ENCODE measurements at places on chromosomes 1 and 21.

DNA sequence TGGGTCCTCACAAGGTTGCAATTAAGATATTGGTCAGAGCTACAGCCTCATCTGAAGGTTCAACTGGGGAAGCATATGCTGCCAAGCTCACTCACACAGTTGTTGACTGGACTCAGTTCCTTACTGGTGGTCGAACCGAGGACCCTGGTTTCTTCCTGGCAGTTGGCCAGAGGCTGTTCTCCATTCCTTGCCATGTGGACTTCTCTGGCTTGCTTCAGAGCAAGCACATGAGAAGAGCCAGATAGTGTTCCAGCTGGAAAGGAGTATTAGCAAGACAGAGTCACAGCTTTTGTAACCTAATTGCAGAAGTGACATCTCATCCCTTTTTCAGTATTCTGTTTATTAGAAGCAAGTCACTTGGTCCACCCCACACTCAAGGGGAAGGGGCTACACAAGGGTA lies 23.6 kb downstream of the POU2F1 start:
- no peak for DNase-seq

GRCh38 chr1:212621043-212621948 lies 12.7 kb downstream of the ATF3 start:
- DNase-seq: no peak

DNA sequence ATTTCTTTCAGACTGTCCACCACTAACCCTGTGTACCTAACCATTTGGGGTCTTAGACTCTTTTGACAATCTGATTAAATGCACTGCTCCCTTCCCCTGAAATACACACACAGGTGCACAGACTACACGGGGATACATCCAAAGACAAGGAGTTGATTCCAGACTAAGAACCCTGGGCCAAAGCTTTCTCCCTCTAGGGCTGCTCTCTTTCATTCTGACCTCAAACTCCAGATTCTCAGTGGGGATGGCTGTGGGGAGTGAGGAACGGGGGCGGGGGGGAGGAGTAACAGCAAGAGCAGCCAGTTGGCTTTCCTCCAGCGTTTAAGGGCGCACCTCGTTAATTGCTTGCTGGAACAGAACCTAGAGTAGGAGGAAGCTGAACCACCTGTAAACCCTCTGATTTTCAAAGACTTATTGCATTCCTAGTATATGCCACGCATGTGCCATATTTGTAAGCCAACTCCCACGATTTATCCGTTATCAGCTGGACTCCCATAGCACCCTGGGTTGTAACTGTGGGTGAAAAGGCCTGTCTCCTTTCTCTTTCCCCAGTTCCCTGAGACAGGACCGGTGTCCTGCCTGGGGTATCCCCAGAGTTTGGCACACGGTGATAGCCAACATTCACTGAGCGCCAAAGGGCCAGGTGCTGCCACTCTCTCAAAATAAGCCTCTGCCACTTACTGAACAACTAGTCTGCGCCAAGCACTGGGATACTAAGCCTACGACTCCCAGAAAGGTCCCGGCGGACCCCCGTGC lies 920 bp downstream of the MTHFR start:
- DNase-seq: peak; percentile 38

GRCh38 chr1:158457246-158457645 lies 4.4 kb upstream of the OR10K1 start:
- no peak for DNase-seq

DNA sequence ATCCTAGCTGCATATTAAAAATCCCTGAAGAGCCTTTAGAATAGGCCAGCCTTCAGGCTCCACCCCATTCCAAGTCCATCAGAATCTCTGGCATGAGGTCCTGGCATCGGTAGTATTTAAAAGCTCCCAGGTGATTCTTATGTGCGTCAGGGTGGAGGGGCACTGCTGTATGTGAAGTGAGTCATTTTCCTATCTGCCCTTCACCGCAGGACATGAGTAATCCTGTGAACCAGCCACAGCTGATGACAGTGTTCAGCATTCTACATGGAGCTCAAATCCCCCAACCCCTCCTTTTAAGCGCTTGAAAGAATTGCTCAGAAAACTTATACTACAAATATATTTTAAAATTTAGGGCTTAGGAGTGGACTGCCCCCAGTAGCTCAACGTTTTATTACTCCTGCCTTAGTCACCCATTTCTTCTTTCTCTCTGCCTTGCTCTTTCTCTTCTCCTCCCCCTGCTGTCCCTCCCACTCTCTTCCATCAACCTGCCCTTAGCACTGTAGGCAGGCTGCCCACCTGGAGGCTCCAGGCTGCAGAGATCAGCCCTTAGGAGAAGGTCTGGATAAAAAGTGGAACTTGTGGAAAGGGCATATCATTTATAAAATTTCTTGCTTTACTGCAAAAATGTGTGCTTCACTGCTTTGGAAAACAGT lies 73.8 kb upstream of the ZNF281 start:
- peak; percentile 94 for DNase-seq

DNA sequence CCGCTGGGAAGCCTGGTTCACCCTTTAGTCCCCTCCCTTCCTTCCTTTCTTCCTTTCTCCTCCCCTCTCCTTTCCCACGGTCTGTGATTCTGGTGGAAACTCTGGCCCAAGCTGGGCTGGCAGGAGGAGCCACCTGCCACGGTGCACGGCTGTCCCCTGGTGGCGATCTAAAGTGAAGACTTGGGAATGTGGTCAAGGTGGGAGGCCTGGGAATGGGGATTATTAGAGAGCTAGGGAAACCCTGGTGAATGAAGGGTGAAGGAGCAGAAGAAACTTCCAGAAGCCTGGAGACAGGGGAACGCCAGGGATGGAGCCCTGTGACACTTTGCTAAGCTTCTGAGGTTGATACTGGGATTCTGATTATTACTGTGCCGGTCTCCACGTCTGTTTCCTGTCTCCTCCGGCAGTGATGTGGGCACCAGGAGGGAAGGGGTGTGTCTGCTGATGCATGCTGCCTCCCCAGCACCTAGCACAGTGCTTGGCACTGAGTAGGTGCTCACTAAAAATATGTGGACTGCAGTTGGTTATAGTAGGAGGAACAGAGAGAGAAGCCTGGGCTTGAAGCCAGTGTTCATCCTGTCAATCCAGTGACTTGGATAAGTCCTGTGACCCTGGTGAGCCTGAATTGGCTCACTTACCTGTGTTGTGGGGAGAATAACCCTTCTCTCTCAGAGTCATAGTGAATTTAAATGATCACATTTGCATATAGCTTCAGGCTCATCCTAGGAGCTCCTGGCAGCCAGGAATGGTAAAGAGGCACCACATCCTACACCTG lies 71.2 kb upstream of the NBPF3 start:
- DNase-seq: peak; percentile 79

GRCh38 chr1:238501290-238501689 lies 610.6 kb upstream of the ZP4 start:
- no peak for DNase-seq

GRCh38 chr1:111903871-111904449 lies 85.5 kb downstream of the KCND3 start:
- DNase-seq: no peak

GRCh38 chr21:23223882-23224281 lies 2225.7 kb downstream of the NCAM2 start:
- no peak for DNase-seq

- DNase-seq: no peak
These were observed 688 bp downstream of the SCAMP3 start for GRCh38 chr1:155261493-155261851.

DNA sequence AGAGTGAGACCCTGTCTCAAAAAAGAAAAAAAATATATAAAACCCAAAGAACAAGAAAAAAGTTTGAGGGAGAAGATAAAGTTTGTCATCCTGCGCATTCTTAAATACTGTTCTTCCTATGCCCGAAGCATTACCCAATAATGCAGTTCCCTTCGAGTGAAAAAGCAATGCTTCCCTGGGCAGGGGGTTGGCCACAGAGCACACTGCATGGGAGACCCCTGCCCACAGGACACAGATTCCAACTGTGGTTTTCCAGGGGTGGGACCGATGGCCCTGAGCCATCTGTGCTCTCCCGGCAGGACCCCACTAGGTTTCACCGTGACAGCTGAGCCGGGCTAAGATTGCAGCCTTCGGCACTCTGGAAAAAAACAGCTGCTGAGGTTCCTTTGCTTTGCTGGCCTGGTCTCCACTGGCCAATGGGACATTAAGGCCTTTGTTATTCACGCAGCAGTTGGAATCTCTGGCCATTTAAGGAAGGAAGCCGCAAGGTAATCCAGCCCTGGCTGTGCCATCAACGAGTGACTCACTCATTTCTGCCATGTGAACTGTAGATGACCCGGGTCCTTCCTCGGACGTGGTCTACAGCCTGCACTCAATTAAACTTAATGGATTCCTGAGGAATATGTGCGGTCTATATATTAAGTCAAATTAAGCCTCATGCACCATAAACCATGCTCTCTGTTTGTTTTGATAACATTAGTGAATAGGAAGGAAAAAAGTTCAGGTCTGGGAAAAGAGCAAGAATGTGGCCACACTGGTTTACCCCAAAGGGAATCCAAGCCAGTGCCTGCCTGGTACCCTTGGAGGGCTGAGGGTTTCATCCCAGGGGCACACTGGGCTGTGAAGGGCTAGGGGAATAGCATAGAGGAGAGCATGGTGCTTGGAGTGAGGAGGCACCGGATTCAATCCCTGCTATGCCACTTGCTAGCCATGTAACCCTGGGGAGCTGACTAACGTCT lies 163.2 kb downstream of the ZBTB18 start:
- DNase-seq: peak; percentile 85

DNA sequence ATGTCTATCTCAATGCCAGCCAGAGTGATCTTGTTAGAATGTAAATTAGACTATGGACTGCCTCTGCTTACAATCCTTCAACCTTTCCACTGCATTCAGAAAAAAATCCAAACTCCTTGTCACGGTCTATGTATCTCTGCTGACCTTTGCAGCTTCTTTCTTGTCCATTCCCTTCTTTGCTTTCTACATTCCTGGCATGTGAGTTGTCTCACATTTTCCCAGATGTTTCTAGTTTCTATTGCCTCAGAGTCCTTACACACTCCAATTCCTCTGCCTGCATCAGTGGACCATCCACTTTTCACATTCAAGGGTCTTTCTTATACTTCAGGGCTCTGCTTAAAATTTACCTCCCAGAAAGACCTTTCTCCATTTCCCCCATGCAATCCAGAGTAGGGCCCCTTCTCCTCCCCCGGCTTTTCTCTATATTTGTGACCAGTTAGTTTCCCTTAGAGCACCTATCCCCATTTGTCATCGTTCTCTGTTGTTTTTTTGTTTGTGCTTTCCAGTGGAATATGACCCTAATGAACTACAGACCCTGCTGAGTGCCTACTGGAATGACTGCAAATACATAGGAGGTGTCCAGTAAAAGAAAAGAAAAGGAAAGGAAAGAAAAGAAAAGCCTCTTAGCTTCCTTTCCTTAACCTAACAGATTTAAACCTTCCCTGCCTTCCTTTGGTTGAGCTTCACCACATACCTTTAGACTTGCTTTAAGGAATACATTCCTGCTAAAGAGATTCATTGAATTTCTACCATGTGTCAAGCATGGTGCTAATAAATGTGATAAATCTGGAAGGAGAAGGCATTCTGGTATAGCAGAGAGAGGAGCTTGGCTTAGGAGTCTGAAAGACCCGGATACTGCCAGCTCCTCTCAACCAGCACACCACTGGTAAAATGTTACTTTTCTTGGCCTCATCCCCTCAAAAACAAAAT lies 102.0 kb downstream of the DIRAS3 start:
- no peak for DNase-seq

- peak; percentile 90 for DNase-seq
These were observed 638 bp upstream of the TUFT1 start for GRCh38 chr1:151539321-151540020.

DNA sequence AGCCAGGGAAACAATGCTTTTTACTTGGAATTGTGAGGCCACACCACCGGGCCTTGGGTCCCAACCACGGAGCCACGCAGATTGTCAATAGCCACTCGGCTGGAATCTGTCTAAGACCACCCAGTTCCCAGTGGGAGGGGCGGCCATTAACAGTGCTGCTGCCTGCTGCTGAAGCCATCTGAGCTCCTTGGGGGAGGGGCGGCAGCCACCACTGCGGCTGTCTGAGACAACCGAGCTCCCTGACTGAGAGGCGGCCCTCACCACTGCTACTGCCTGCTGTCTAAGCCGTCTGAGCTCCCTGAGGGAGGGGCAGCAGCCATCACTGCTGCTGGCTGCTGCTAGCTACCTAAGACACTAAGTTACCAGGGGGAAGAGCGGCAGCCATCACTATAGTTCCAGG lies 64.3 kb downstream of the DMRTA2 start:
- no peak for DNase-seq

DNA sequence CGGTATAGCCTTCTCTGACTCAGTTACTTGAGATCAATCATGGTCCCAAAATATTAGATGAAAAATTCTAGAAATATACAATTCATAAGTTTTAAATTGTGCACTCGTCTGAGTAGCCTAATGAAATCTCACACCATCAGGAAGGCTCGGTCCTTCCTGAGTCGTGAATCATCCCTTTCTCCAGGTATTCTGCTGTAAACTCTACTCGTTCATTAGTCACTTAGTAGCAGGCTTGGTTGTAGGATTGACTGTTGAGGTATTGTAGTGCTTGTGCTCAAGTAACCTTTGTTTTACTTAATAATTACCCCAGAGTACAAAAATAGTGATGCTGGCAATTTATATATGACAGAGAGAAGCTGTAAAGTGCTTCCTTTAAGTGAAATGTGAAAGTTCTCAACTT lies 238.7 kb downstream of the OLFM3 start:
- no peak for DNase-seq

DNA sequence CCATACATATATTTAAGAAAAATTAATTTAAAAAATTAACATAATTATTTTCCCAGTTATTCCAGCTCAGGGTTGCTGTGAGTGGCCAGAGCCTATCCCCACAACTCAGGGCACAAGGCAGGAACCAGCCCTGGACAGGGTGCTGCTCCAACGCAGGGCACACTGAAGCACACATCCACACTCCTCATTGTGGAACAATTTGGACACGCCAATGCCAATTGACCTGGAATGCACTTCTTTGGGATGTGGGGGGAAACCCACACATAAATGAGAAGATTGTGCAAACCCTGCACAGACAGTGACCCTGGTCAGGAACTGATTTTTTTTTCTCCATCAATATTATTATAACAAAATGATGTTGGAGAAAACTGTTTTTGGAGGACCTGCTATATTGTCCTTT lies 23.4 kb downstream of the SAMSN1 start:
- no peak for DNase-seq

DNA sequence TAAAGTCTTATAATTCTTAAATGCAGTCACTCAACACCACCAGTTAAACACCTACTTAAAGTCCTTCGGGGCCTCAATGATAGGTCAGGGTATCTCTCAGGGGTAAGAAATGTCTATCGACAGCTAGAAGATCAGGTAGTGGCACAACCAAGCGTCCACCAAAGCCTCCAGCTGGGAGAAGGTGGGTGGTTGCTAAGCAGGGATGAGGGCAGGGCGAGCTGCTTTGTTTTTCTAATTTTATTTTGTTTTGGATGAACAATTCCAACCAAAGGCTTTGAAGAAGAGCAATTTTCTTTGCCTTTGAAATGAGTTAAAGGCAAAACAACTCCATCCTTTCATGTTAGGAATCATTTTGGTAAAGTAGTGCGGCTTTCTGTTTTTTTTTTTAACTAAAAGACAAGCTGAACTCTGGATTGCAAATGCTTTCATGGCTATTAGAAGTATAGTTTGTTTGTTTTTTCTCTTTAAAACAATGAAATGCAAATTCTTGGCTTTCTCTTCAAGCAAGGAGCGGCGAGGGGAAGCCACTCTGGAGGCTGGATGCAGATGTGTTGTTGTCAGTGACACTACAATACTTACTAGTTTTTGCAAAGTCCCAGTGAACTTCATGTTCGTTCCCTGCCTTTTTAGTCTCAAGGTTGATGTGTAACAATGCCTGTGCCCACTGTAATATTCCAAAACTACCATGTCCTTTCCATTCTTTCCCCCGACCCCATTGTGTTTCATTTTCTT lies 106.0 kb downstream of the MRPS6 start:
- DNase-seq: no peak

Measured in urothelium cell line (cell line).